ENCODE measurements at places on chromosomes 13 and 19. TPM values are rescaled to one million over a fixed set of nuclear protein-coding genes. Genes with fewer than 3 reads are reported as not detected.

DNA sequence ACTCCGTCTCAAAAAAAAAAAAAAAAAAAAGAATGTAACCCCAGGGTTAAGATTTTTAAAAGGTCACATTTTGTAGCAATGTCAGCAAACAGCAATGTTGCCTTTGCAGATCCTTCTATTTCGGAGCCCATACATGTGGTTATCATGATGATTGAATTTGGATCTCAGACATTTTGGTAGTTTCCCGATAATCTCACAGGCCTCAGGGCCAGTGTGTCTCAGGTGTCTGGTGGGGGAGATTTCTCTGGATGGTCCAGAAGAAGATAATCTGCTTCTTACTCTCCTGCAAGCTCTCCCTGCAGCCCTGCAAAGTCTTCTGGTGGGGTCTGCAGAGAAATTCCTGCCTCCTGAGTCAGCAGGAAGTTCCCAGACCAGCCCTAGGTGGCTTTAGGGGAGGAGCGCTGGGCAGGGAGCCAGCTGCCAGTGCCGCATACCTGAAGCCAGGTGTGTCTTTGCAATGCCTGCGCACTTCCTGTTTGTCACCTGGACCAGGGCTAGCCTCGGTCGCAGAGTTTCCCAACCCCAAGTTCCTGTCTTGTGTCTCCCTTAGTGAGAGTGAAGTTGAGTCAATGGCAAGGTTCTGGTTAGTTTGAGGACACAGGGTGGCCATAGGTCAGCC is 1.4 kb downstream of the SH2D3A start:
- no peak for DNase-seq

DNA sequence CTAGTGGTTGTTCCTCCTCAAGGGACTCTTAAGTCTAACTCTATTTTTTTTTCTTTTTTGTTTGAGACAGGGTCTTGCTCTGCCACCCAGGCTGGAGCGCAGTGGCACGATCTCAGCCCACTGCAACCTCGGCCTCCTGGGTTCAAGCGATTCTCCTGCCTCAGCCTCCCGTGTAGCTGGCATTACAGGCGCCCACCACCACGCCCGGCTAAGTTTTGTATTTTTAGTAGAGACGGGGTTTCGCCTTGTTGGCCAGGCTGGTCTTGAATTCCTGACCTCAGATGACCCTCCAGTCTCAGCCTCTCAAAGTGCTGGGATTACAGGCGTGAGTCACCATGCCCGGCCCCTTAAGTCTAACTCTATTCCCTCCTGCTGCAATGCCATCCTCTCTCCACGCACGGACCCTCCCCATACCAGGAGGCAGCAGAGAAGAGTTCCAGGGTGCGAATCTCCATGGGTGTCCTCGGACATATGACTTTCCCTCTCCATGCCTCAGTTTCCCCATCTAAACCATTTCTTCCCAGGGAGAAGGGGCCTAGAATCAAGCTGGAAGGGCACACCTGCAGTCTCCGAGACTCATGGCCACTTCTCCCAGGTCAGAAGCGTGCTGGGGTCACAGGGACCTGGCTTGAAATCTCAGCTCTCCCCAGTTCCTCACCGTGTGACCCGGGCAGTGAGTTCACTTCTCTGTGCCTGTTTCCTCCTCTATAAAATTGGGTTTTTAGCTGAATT is 6.0 kb upstream of the BCL3 start:
- no peak for DNase-seq

DNA sequence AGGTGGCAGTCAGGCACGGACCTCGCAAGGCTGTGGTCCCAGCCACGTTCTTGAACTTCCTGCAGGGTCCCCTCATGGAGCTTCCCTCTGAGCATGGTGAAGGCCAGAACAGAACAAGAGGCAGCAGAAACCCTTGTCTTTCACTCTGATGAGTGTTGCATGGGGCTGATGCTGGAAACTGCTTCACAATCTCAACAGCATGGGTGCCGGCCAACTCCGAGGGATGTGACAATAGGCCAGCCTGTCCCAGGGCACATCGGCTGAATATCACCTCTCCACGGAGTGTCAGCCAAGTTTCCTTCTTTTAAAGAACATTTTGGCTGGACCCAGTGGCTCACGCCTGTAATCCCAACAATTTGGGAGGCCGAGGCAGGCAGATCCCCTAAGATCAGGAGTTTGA is 173.9 kb downstream of the FOXO1 start:
- DNase-seq: no peak

- DNase-seq: no peak
These were observed 3.1 kb downstream of the SHISA2 start for GRCh38 chr13:26048741-26049140.

DNA sequence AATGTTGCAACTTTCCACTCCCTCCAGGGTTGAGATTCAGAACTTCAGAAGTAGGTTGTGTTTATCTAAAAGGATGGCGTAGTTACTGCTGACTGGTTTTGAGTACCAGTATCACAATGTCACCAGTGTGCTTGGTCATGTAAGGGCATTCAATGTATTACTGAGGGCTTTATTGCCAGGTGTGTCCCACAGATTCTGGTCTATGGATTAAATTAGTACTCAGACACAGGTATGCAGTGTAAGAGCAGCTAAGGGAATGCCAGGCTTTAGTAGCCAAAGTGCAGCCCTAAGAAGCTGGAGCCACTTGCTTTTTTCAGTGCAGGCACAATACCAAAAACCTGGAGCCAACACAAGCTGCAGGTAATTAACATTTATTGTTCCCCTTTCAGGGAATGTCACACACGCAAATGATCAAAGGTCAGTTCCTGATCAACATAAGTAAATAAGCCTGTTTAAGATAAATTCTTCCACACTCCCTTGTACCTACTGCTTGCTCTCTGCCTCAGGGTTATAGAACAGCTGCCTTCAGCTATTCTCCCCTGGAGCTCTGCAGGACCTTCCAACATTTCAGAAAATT is 130.1 kb upstream of the ZNF91 start:
- no peak for DNase-seq

DNA sequence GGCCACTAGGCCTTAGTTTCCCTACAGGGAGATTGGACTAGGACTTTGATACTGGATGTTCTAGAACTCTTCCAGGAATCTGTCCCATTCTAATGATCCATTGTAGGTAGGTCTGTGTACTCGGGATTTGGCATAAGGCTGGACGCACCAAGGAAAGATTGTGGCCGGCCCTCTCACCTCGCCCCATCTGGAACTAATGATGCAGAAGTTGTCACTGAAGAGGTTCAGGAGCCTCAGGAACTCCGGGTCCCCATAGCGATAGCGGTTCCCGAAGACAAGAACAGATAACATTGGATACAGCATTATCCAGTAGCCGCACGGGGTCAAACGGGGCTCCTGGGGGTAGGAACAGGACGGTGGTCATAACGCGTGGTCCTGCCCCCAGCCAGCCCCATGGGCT is 11.2 kb downstream of the EGLN2 start:
- DNase-seq: no peak

DNA sequence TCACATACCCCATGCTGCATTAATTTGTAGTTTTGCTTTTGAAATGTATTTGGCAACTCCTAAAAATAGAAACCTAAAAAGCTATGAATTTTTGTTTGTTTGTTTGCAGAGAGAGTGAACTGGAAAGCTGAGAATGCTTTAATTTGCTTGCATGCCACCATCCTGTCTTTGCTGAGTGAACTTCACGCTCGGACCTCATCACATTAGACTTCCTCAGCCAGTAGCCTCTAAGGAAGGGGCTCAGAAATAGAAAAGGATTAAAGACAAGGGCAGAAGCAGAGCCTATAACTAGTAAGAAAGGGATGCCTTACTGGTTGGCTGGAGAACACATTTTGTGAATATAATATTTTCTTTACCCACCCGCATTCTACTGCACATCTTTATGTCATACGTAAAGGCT is 275.1 kb downstream of the DCLK1 start:
- no peak for DNase-seq

DNA sequence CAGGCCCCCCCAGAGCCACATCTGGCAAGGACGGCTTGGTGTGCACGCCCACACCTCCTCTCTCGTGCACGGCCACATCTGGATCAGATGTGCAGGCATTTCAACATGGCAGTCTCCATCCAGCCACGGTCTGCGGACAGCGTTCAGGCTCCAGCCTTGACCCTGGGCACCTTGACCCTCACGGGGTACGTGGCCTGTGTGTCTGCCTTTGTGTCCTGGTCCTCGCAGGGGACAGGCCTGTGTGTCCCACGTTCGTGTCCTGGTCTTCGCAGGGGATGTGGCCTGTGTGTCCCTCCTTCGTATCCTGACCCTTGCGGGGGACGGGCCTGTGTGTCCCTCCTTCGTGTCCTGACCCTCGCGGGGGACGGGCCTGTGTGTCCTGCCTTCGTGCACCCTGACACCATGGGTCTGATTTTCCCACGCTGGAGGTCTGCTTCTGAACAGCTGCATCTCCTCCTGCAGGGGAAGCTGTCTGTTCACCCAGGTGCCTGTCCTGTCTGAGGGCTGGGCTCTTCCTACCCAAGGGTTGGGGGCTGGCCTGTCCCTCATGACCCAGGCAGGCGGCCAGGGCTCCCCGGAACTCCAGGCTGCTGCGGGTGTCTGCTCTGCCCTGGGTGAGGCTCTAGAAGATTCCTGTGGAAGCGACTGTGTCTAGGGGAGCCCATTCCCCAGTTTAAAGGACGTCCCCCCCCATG is 25.3 kb downstream of the RASA3 start:
- no peak for DNase-seq

DNA sequence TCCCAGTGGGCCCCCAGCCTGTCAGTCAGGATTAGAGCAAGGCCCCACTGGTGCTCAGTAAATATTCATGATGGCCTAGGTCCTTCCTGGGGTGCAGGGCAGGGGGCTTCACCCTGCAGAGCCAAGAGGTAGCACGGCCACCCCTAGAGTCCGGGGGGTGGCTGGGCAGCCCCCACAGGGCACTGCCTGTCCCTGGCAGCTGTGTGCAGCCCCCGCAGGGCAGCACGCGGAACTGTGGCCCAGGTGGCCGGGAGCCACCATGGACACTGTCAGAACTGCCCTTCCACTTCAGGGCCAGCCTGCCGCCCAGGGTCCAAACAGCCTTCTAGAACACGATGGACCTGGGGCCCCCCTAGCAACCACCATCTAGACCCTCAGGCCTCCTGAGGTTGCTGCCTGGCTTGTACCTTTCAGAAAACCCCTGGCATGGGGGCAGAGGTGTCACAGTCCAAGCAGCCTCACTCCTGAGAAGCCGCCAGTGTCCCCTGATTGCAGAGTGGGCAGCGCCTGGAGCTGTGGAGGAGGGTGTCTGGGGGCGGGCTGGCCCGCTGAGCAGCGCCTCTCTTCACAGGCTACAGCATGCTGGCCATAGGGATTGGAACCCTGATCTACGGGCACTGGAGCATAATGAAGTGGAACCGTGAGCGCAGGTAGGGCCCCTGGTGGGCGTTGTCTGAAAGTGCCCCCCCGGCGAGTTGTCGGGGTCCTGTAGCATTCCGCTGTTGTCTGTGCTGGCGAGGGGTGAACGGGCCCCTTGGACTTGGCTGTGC is 2.9 kb upstream of the YJEFN3 start:
- no peak for DNase-seq

DNA sequence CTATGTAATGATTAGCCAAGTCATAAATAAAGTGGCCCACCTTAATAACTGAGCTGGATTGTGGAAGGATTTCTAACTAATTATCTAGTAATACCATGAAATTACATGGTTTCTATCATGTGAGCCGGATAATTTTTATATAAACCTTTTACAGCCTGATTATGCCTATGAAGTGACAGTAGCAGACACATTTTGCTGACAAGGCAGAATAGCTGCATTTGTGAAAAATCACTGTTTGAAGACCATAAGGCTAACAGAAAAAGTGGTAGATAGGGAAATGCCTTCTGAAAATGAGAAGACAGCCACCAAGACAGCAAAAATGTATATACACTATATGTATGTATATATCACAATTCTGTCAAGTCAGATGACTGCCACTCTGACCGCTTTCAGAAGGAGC is 27.1 kb downstream of the SLITRK5 start:
- DNase-seq: no peak

DNA sequence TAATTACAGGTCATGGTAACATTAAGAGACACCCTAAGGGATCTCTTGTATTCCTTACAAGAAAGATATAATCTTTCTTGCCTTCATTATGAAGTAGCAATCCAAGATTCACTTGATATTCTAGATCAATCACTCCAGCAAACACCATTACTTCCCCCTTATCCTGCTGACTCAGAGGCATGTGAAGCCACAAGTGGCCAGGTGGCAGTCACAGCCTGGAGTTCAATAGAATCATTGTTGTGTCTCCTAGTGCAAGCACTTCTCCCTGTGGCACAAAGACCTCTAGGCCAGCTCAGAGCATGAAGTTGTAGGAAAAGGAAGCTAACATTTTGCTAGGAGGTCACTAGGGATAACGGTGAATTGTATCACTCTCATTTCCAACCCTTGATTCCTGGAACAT is 864.3 kb upstream of the ATXN8OS start:
- DNase-seq: no peak

- DNase-seq: no peak
These were observed 1.0 kb downstream of the ZNF420 start for GRCh38 chr19:37079238-37079637.

DNA sequence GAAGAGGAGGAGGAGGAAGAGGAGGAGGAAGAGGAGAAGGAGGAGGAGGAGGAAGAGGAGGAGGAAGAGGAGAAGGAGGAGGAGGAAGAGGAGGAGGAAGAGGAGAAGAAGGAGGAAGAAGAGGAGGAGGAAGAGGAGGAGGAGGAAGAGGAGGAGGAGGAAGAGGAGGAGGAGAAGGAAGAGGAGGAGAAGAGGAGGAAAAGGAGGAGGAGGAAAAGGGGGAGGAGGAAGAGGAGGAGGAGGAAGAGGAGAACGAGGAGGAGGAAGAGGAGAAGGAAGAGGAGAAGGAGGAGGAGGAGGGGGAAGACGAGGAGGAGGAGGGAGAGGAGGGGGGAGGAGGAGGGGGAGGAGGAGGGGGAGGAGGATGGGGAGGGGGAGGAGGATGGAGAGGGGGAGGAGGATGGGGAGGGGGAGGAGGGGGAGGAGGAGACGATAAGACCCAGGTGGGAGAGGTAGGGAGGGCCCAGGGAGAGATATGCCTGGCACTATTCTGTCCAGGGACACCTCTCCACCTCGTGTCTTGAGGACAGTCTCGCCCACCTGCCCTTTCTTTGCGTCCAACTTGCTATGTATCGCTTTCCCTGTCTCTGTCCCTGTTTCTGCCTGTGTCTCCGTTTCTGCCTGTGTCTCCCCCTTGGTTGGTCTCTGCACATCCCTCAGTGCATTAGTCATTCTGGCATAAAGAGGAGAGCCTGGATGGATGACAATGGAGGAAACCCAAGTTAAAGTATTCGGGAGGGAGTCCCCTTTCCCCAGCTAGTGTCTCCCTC is 7.1 kb upstream of the KLK5 start:
- DNase-seq: no peak

Gene ZNF625
- total RNA-seq: 1.6 TPM

Gene PALM
- 0.57 TPM for total RNA-seq

Gene CCDC70
- total RNA-seq: not detected

Gene ZNF99
- not detected for total RNA-seq

Measured in T-cell (primary cell).